Activated CD4-positive, alpha-beta memory T cell treated with anti-CD3 and anti-CD28 coated beads for 36 hours (primary cell): ENCODE measurements at places on chromosomes 7 and 10.

DNA sequence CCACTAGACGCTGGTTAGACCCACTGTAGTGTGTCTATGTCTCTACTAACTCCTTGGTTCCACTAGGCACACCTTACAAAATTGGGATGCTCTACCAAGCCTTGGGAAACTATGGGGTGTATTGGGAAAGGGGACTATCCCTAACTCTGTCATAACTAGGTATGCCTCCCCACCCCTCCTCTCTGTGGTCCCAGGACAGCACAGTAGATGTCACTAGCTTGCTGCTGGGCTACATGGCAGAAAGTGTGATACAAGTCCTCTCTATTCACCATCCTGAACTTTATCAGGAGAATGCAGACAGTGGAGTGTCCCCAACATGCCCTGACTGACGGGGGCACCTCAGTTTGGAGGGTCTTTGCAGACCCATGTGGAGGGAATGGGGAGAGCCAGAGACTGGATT, 30.3 kb upstream of the TMEM273 start:
- no peak for DNase-seq

GRCh38 chr7:35331730-35332678, 78.1 kb upstream of the TBX20 start:
- no peak for DNase-seq

DNA sequence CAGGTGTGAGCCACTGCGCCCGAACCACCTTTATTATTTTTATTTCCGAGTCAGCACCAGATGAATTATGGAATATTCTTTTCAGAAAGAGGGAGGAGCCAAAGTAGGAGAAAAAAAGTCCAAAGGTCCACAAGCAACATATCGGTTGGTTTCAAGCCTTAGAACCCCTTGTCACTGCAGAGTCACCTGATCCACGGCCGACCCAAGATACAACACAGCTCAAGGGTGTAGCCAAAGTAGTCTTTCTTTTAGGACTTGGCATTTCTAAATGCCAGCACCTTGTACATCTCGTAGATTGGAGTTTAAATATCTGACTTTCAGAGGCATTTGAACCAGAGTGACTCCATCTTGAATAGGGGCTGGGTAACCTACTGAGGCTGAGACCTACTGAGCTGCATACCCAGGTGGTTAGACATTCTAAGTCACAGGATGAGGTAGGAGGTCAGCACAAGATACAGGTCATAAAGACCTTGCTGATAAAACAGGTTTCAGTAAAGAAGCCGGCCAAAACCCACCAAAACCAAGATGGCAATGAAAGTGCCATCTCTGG, 113.9 kb upstream of the ANLN start:
- DNase-seq, result no peak

DNA sequence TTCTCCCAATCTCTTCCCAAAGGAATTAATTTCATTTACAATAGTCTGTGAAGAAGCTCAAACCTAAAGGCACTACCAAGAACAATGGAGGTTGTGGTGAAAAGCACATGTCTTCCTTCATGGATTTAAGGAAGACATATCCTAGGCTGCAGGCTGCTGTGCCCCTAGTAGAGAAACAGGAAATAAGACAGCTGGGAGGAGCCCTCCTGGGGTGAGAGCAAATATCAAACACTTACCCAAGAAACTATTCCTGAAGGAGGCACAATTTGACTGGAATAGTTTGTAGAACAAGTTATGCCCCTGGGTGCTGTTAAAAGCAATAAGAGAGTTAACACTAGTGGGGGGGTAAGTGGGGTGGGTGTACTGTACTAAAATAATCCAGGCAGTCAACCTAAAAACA, 30.1 kb downstream of the PDZD8 start:
- no peak for DNase-seq

DNA sequence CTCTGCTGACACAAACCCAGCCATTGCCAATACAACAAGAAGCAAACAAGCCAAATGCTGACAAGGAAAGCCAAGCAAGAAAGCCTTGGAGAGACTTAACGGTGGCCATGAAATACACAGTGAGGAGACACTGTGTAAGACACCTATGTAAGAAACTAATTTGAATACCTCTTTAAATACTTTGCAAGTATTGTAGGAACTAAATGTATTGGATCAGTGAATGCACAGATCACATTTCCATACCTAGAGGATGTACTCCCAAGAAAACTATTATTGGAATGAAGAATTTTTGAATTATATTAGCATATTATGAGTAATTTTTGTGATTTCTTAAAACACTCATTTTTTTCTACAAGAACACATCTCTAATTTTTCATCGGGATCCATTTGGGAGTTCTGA, 34.0 kb downstream of the ETV1 start:
- no peak for DNase-seq

GRCh38 chr7:156069891-156070290, 257.6 kb upstream of the SHH start:
- DNase-seq, result no peak
